Central memory CD8-positive, alpha-beta T cell (primary cell): ENCODE measurements at places on chromosomes 3 and 15.

DNA sequence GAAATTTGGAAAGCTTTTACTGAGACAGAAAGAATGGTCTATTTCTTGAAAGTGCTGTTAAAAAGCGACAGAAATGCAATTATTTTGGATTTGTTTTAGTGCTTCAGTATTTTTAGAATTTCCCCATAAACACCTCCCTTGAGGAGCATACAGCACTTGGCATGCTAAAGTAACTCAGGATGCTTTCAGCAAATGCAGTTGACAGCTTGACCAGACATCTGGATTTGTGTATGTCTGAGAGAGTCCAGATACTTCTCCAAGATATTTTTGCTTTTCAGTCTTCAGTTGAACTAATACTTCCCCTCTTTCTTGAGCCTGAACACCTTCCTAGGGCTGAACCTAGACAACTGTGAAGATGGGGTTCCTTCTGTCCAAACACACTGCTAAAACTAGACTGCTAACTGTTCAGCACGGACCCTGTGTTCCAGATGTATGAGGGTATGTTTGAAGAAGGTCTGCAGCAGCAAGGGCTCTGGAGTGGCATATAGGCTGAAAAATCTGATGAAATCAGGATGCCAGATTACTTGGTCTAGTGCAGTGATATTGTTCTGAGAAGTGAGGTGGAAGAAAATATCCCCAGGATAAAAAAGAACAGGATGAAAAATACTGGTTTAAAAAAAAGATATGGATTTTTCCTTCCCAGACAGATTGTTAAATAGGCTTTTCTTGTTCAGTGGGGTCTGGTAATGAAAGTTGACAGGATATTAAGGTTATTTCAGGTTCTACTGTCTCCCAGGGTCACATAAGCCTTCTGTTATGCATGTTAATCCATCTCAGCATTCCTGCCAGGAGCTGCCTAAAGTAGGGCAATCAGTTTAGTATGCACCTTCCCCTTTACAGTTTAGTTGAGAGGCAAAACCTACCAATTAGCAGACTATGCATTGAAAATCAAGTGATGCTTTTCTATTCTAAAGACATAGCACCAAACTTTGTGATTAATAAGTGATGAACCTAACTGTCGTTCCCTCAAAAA, 516.9 kb upstream of the TBL1XR1 start:
- DNase-seq: no peak

- DNase-seq: no peak
Observed at GRCh38 chr3:88019024-88019423, 39.8 kb downstream of the CGGBP1 start.

- no peak for DNase-seq
Observed at GRCh38 chr3:134307425-134307824, 56.8 kb upstream of the RYK start.

- DNase-seq: no peak
Observed at GRCh38 chr3:89392991-89393390, 285.6 kb downstream of the EPHA3 start.

GRCh38 chr15:27123808-27124207, 152.8 kb downstream of the GABRG3 start:
- DNase-seq: no peak

DNA sequence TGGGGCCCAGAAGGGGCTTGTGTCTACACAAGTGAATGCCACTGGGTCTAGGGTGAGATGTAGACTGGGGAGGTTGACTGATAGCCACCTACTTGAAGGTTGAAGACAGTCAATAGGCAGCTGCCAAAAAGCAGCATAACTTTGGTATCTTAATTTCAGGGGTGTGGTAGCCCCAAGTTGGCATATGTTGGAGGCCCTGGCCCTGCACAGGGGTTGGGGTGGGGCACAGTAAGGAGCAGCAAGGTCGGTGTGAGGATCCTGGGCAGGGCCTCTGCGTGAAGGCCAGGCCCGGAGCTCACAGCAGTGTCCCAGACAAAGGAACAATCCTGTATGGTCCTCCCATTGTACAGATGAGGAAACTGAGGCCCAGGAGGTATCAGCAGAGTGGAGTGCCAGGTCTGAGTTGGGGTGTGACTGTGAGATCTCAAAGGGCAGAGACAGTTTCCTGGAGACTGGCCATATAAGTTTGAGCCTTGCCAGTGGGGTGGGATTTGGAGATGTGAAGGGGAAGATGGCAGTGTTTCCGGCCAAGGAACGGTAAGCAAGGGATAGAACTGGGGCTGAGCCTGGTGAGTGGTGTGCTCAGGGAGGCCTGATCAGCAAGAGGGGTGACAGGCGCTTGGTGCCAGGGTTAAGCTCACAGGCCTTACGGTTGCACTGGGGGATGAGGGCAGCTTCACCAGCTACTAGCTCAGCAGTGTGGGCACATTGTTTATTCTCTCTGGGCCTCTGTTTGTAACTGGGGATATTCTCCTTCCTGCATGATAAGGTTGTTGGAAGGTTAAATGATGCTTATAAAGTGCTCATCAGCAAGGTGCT, 1.7 kb downstream of the KLHL40 start:
- DNase-seq: no peak

GRCh38 chr15:38059665-38060064, 125.2 kb downstream of the TMCO5A start:
- no peak for DNase-seq

DNA sequence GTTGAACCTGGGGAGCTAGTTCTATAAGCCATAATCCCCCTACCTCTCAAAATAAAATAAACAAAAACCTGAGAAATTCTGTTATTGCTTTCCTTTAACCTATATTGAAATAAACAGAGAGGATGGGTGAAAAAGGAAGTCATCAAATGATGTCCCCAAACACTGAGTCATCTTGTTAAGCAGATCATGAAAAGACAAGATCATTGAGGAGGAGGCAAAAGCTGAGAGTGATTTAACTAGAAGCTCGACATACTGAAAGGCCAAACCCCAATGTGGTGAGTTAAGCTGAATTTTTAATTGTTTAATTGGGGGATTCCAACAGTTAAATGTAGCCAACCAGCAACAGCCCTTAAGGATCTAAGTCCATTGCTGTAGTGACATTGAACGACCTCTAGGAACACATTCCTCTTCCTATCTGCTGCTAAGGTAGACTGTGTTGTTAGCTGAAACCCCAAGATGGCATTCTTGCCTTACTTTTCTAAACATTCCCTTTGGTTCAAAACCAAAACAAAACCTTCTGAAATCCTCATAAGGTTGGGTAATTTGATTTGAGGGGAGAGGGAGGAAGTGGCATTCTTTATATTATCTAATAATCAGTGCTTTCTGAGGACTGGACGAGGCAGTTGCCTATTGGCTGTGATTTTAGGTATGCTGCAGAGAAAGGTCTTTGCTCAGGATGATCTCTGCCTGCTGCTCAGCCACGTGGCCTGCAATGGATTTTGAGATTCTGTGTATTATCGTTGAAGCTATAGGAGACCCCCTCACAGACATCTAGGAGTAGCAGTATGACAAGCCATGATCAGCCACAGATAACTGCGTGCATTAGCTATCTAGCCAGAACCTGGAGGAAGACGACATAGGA, 62.7 kb upstream of the BNIP2 start:
- no peak for DNase-seq

DNA sequence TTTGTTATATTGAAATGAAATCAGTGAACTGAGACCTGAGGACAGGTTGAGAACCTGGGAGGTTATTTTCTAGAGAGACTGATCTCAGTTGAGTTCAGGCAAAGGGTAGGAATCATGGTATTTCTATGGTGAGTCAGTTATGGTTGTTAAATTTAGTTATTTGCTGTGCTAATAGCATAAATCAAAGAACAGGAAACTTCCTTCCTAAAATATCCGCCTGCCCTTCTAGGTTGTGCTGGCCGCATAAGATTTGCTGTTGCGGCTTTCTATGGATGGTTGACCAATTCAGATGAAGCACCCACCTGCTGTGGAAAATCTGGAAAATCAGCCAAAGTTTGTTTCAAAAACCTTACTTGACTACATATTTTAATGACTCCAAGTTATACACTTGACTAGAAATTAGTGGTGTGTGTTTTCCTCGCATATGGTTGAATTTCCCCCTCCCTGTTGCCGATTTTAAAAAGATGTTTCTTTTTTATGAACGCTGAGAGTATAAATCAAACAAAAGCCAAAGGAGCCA, 52.6 kb downstream of the PLCL2 start:
- no peak for DNase-seq

DNA sequence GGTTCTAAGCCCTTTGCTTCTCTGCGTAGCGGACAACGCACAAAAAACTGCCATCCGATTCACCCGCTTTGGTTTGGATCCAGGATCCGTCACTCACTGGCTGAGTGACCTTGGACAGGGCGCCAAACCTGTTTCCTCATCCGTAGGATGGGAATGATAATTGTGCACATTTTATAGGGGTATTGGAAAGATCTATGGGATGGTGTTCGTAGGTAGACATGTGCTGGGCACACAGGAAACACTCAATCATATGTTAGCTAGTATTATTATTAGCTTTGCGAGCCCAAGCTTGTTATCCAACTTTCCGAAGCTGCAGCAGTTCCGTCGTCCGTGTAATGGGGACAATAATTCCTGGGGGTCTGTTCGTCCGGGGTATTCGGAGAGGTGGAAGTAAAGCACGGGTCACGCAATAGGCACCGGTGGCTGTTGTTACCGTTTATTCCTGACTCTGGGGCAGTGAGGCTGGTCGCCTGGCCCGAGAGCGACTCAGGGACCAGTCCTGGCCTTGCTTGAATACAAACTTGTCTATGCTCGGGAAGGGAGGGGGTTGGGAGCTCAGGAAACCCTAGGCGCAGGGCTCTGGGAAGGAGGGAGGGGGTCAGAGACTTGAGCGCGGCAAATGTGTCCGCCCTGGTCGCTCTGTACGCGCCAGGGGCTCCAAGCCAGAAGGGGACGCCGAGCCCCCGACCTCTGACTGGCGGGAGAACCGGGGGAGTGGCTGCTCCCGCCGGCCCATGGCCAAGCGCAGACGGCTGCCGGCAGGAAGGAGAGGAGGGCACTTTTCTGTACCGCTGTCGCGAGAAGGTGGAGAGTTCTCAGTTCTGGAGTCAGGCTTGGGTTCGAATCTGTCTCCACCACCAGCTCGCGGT, 1.3 kb downstream of the SPSB4 start:
- DNase-seq: no peak

- DNase-seq: no peak
Observed at GRCh38 chr3:160331127-160331937, 67.7 kb downstream of the IFT80 start.

GRCh38 chr15:60590935-60591495, 112.1 kb upstream of the ICE2 start:
- DNase-seq: peak; percentile 42

DNA sequence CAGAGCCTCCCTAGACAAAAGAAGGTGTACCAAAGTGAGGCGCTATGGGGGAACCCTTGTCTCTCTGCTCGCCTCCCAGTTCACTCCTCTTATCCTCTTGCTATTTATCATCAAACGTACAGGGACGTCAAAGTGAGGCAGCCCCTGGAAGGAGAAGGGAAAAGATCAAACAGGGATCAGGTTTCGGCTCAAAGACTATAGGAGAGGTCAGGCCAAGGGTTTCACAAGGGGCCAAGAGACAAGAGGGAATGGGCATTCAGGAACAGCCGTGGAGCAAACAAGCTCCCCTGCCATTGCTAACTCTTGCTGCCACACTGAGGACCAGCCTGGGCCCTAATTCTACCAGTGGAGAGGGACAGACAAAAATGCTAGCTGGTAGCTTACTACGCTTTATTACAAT, 168.7 kb downstream of the GREM1 start:
- no peak for DNase-seq

GRCh38 chr3:147807776-147808175, 398.6 kb downstream of the ZIC1 start:
- no peak for DNase-seq

- no peak for DNase-seq
Observed at GRCh38 chr15:74179101-74179841, 5.8 kb downstream of the ISLR start.
